CD4-positive, alpha-beta T cell treated with Interleukin-17A for 4 hours (primary cell): ENCODE measurements at places on chromosomes 16 and 17.
A peak's percentile ranks its signal among the peaks of the same experiment; 100 is the strongest.

DNA sequence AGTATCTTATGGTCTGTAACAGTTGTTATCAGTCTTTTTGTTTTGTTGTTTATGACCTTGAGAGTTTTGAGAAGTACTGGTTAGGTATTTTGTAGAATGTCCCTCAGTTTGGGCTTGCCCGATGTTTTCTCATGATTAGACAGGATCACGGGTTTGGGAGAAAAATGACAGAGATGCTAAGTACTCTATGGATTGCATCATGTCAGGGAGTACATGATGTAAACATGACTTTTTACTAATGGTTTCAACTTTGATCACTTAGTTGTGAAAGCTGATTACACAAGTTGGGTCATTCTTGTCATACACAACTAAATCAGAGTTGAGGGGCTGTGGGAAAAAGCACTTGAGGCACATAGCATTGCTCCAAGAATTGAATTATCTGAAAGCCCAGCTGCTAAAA lies 94.7 kb upstream of the SIAH1 start:
- no peak for DNase-seq

DNA sequence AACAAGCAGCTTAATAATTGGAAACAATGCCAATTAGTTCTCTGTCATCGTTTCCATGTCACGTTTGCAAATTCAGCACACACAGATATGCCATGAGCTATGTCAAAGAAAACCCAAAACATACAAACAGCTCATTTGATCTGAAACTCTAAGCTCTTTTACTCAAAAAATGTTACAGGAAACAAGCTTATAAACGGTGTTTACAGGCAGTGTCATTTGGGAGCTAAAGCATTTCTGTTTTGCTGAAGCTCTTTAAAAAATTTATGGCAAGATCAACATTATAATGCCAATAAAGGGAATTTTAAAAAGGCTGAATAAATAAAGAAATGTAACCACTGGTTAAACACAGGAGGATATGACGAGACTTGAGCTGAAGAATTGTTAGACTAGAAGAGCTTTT lies 94.0 kb upstream of the HS3ST2 start:
- no peak for DNase-seq

- no peak for DNase-seq
Measured at GRCh38 chr17:38844261-38844757, 9.2 kb downstream of the RPL23 start.

DNA sequence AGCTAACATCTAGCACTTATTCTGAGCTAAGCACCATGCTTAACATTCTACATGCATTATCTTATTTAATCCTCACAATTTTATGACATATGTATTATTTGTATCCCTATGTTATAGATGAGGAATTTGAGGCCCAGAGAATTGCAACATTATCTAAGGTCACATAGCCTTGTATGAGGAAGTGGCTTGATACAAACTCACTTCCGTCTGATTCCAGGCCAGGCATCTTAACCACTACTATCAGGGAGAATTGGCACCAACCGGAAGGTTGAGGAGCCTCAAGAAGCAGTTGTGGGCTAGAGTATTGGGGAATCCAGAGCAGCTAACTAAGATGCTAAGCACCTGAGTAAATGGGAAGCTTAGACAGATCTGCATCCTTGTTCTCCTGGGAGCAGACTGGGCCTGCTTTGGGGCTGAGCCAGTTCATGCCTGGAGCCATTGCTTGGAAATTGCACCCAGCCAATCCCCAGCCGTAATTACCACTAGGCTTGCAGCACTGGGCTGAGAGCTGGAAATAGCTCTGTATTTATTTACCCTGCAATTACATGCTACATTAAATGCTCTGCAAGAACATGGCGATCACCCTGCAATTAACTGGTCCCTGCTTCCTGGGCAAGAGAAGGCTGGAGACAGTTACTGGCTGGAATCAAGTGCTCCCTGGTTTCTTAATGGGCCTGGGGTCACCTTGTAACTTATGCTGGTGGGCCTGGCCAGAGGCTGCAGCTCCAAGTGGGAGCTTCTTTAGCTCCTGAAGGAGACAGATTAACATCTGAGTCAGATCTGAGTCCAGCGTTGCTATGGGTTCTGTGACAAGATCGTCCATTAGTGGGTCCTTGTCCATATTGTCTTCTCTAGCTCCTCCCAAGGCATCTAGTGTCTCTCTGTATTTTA lies 273.1 kb upstream of the CCL2 start:
- DNase-seq, result no peak

DNA sequence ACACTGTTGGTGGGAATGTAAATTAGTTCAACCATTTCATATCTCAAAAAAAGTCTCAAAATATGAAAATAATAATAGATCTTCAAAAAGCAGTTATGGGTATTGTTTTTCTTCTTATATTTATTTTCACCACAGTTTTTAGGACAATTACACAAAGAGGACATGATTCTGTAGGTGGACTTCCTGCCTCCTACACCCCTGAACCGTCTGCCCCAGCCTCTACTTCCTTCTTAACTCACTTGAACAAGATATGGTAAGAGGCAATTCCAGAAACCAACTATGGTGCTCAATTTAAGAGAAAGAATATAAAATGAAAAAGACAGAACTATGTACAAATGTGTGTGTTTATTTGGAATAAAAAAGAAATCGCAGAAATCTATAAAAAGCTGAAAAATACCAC lies 74.1 kb upstream of the MON1B start:
- no peak for DNase-seq

GRCh38 chr17:61454381-61455323 lies 2.4 kb downstream of the TBX4 start:
- no peak for DNase-seq

DNA sequence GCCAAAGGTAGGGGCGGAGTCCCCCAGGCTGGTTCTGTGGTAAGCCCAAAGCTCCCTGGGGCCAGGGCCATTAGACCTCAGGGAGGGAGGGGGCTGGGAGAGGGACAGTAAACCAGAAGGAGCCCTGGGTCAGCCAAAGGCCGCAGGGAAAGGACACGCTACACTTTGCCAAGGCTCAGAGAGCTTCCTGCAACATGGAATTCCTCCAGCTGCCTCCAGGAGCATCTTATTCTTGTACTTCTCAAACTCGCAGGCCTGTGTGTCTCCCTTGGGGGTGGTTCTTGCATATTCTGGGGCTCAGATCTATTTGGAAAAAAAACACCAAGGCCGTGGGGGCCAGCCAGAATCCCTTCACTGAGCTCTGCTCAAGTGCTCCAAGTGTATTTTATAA lies 25.1 kb downstream of the AKAP1 start:
- DNase-seq, result no peak

DNA sequence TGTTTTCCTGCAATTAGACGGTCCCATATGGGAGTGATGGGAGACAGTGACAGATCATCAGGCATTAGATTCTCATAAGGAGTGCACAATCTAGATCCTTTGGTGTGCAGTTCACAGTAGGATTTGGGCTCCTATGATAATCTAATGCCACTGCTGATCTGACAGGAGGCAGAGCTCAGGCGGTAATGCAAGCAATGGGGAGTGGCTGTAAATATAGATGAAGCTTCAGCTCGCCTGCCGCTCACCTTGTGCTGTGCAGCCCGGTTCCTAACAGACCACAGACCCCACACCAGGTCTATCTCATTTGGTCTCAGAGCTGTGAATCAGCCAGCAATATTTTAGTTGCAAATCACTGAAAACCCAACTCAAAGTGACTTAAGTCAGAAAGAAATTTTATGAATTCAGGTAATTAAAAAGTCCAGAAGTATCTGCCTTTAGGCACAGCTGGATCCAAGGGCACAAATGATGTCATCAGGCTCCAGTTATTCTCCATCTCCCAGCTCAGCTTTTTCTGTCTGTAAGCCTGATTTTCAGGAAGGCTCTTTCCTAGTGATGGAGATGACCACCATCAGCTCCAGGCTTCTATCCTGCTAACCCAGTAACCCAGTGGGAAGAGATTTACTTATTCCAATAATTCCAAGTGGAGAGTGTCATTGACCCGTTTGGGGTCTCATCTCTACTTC lies 3.3 kb downstream of the CHP2 start:
- DNase-seq, result no peak

- no peak for DNase-seq
Measured at GRCh38 chr17:51948128-51948527, 210.4 kb downstream of the CA10 start.

DNA sequence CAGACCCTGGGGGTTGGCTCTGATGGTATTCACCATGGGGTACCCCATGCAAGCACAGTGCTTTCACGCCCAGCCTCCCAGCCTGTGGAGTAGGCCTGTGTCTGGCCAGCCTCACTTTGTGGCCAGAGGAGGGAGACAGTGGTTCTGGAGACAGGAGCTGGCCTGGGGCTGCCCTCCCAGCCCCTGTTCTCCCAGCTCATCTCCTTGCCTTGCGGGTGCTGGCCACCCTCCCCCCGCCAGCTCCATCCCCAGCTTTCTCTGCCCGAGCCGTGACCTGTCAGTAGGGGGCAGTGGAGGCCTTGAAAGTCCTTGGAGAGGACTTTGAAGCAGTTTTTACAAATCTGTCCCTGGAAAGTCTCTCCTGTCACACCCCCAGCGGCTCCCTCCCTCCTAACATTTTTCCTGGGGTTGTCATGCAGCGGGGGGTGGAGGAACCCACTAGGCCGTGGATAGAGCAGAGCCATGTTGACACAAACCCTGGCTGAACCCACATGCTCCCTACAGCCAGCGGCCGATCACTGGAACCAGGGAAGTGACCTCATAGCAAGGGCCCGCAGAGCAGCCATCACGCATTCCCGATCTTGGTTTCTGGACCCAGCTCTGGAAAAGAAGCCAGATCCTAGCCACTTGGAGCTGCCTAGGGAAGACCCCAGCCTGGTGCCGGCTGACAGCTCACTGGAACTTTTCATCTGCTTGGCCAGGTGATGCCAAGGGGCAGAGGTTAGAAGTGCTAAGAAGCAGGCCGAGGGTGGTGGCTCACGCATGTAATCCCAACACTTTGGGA lies 289.4 kb downstream of the SEC14L1 start:
- DNase-seq, result peak; percentile 91

- DNase-seq, result no peak
Measured at GRCh38 chr16:4111748-4112696, 4.2 kb downstream of the ADCY9 start.

DNA sequence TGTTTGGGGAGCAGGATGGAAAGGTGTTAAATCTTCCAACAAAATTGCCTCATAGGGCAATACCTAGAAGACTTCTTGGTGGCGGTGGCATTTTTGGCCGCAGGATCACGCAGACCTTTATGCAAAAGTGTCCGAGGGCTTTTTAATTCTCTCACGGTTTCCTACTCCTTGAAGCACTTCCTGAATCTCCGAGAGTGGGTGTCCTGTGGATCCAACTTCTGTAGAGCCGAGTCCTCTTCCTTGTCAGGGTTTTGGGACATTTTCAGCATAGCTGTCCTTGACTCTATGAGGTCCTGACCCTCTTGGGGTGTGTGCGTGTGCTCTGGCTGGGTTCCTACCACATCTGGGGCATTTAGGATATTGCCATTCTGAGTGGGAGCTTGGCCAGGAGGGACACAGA lies 31.7 kb downstream of the IL21R start:
- DNase-seq, result no peak

- DNase-seq, result no peak
Measured at GRCh38 chr17:59534583-59534982, 30.8 kb upstream of the DHX40 start.

DNA sequence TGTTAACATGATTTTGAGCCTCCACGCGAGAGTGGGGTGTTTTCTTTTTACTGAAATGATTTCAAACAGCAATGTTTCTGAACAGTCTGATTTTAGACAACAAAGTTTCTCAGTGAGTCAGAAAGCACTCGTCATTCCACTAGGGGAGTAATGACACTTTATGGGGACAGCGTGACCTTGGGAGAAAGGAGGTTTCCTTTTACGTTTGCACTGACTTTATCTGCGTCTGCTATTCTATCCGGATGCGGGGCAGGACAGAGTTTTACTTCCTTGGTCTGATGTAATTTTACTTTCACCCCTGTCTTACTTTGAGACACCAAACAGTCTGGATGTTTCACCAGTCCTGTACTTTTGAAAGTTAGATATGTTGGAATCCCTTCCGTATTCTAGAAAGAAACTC lies 20.7 kb downstream of the SLC47A1 start:
- no peak for DNase-seq

GRCh38 chr16:31880322-31880979 lies 6.8 kb downstream of the ZNF267 start:
- DNase-seq, result peak; percentile 48

DNA sequence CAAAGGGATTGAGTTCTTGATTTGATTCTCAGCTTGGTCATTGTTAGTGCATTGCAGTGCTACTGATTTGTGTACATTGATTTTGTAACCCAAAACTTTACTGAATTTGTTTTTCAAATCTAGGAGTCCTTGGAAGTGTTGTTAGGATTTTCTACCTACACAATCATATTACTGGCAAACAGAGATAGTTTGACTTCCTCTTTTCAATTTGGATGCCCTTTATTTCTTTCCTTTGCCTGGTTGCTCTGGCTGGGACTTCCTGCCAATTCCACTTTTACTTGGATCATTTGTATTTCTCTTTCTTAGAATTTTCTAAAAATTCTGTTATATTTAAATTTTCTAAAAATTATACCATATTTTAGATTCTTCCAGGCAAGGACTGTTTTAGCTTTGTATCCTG lies 151.1 kb downstream of the FTO start:
- no peak for DNase-seq

DNA sequence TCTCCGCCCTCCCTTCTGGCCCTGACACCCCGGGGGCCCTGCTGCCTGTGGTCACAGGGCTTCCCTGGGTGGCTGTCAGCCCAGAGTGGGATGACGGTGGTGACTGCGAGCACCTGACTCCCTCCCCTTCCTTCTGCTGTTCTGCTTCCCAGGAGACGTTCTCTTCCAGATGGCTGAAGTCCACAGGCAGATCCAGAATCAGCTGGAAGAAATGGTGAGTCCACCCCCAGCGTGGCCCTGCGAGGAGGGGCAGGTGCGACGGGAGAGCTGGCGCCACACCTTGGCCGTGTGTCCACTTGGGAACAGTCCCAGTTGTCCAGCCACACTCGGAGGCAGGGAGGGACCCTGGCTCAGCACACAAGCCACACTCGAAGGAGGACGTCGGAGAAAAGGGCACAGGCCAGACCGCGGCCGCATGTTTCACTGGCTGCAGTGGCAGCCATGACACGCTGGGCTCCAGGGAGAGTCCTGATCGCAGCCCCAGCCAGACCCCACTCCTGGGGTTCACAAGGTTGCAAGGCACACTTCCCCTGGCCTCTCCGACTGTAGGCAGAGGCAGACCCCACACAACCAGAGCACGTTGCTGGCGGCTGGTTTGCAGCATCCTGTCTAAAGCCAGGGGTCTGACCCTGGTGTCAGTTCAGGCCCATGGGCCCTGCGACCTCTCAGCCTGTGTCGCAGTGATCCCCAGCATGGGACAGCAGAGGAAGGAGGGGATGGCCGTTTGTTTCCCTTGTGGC lies 49.9 kb downstream of the BAIAP2 start:
- no peak for DNase-seq

GRCh38 chr16:48106446-48106845 lies 49.3 kb downstream of the ABCC12 start:
- no peak for DNase-seq

DNA sequence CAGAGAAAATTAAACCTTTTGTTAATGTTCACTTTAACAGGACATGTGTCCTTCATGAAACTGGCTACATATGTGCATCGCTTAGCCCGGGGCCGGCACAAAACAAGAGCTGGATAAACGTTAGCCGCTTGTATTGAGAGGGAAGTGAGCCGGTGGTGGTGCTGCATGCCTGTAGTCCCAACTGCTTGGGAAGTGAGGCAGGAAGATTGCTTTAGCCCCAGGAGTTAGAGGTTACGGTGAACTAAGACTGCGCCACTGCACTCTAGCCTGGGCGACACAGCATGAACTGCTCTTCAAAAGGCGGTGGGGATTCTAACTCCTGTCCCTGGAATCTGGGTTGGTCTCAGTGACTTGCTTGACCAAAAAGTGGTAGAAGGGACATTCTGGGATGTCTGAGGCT lies 15.0 kb upstream of the SPHK1 start:
- DNase-seq, result no peak

GRCh38 chr16:52618753-52619497 lies 72.0 kb upstream of the TOX3 start:
- DNase-seq, result no peak
